ENCODE measurements at places on chromosomes 5 and 9.

DNA sequence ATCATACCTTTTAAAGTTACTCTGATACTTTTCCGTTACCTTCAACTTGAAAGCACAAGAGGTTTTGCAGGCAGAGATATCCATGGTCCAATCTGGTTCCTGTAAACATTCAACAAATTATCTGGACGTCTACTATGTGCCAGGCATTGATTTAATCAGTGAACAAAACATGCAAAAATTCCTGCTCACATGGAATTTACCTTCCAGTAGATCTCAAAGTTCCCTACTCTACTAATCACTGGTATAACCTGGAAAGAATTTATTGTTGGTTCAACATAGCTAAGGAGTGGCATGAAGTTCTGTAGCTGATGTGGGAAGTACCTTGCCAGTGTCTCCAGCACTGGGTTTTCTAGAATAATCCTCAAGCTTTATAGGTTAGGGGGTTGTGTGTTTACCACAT lies 9.8 kb downstream of the OCLN start:
- DNase-seq, result no peak

- DNase-seq, result peak; percentile 75
Measured at GRCh38 chr9:136488247-136489214, 5.7 kb upstream of the SEC16A start.

- no peak for DNase-seq
Measured at GRCh38 chr9:126468141-126468825, 141.7 kb downstream of the MVB12B start.

DNA sequence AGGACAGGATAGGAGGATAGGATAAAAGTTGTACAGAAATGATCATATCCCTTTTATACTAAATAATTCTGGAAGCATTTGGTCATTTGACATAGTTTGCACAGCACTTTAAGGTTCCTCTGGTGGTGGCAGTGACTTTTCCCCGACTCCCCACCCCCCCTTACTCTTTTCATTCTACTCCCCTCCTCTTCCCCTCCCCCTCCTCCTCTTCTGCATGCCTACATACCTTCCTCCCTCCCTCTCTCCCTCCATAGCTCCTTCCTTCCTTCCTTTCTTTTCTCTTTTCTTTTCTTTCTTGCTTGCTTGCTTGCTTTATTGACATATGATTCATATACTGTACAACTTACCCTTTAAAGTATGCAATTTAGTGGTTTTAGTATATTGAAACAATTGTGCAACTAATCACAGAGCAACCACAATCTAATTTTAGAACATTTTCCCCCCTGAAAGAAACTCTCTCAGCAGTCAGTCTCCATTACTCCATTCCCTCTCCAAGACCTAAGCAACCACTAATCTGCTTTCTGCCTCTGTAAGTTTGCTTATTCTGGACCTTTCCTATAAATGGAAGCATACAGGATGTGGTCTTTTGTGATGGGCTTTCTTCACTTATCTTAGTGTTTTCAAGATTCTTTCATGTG lies 159.0 kb downstream of the HACD4 start:
- no peak for DNase-seq

DNA sequence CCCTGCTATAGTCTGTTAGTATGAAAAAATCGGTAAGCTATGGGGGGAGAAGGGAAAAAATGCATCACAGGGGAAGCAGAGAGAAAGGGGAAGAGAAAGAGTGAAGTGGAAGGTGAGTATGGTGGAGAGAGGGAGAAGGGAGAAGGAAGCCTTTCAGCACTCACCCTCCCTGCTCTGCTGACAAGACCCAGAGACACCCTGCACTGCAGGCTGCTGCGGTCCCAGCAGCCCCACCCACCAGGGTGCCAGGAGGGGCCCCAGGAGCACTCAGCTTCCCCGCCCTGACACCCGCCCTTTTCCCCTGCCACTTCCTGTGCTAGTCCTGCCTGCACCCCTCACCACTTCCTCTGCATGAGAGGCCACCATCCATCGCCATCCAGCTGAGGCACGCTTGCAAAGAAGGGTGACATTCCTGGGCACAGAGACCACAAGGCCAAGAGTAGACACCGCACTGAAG lies 12.7 kb downstream of the STK10 start:
- DNase-seq, result peak; percentile 78

DNA sequence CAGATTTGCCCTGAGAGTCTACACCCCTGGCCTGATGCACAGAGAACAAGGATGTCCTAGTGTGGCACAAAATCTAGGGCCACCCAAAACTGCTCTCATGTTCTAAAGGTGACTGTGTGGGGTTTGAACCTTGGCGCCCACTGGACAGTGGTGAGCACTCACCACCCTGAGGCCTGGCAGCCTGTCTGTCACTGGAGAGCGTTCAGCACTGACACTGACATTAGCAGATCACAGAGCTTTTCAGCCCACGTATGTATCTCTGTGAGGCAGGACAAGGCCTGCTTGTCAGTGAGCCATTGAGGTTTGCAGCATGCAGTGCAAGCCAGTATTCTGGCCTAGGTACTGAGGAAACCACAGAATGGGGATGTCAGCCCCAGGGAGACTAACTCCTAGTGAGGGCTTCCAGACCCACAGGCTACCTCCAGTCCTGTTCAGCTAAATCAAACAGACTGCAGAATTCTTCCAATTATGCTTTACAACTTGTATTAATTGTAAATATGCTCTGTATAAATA lies 38.9 kb upstream of the SLC2A8 start:
- DNase-seq, result no peak

GRCh38 chr5:96703995-96704394 lies 41.8 kb downstream of the CAST start:
- no peak for DNase-seq

DNA sequence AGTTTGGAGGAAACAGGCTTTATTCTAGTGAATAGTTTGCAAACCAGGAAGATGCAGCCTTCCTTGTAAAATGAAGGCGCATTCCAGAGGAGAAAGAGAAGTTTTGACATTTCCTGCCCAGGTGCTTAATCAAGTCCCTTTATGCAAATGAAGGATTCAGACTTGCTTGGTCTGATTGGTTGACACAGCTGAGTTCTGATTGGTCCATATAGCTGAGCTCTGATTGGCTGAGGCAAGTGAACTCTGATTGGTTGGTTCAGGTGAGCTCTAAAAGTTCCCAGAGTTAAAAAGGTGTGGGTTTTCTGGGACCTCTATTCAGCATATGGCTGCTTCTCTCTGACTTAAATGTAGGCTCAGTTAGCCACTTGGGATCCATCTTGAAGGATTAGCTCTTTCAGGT lies 151.0 kb downstream of the CACNA1B start:
- no peak for DNase-seq

DNA sequence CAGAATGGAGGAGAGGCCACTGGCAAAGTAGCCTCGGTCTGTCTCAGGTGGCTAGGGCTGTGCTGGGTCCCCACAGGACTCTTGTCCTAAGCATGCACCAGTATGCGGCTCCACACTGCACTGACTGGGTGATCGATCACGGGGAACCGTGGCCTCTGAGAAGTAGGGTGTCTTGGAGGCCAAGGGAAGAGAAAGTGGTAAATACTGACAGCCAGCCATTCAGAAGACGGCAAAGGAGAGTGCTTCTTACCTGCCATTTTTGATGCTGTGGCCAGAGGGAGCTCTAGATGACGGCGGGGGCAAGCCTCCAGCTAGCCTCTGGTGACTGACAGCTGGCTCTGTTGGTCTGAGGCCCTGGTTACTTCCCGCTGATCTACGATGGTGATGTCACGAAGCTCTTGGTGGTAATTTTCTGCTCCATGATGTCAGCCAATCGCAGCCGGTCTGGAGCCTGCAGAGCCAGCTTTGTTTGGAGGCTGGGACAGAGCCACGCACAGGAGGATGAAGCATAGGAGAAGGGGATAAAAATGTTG lies 40.4 kb upstream of the GADD45G start:
- DNase-seq, result no peak

Data from stimulated activated CD4-positive, alpha-beta T cell treated with anti-CD3 and anti-CD28 coated beads, Interleukin-4, amount 100 ng/mL, for 4 hours (primary cell).